ENCODE measurements at places on chromosomes 3 and 15. TPM values are rescaled to one million over a fixed set of nuclear protein-coding genes. Genes with fewer than 3 reads are reported as not detected.

The ZNF502 gene
- 1.6 TPM for total RNA-seq

The RASL12 gene
- total RNA-seq: not detected

The DCUN1D1 gene
- total RNA-seq: 55.4 TPM

The CSPG5 gene
- 0.50 TPM for total RNA-seq

The IGDCC3 gene
- not detected for total RNA-seq

The SMAD6 gene
- 0.26 TPM for total RNA-seq

The NUTM1 gene
- total RNA-seq: not detected

The MED12L gene
- total RNA-seq: 1.7 TPM

The NR2E3 gene
- not detected for total RNA-seq

The SCAANT1 gene
- total RNA-seq: not detected

DNA sequence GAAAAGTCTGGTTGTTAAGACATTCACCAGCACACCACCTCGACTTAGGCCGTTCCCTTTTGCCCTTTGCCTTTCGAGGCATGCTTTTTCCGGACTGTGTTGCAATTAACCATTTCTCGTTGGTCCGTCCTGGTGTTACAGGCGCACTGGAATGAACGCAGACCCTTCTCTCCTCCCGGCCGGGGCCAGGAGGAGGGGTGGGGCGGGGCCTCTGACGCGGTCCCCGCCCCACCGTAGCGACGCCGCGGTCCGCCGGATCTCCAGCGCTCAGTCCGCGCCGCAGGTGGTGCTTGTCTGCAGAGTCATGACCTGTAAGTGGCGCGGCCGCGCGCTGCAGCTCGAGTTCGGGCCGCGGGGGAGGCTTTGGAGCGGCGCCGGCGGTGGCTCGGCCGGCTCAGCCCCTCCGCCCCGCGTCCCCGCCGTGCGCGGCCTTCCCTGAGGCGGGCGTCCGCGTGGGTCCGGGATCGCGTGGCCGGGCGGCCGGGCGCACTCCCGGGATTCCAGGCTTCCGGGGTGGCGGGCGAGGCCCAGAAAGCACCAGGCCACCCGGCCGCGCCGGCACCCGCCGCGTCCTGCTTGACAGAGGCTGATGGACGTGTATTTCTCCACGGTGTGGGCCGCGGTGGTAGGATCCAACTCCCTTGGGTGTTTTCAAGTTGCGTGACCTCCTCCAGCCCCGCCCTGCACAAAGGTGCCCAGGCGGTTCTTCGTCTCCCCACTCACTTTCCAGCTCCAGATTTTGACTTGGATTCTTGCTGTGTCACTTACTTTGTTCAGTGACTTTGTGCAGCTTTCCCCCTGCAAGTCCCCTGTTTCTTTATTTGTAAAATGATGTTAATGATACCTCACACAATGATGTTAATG, at the start of gene NIT2:
Gene NIT2 (plus strand): TSS at position 270 of the 864 bp plus-strand sequence. CDS start 35 bp downstream, at position 305.
- peak; percentile 75 for DNase-seq

- DNase-seq: no peak
Observed at GRCh38 chr3:69553888-69554287, 168.0 kb upstream of the FRMD4B start.

- no peak for DNase-seq
Observed at GRCh38 chr3:148066802-148067201, 630.9 kb upstream of the AGTR1 start.

- no peak for DNase-seq
Observed at GRCh38 chr3:138461246-138461645, 26.8 kb downstream of the ESYT3 start.

DNA sequence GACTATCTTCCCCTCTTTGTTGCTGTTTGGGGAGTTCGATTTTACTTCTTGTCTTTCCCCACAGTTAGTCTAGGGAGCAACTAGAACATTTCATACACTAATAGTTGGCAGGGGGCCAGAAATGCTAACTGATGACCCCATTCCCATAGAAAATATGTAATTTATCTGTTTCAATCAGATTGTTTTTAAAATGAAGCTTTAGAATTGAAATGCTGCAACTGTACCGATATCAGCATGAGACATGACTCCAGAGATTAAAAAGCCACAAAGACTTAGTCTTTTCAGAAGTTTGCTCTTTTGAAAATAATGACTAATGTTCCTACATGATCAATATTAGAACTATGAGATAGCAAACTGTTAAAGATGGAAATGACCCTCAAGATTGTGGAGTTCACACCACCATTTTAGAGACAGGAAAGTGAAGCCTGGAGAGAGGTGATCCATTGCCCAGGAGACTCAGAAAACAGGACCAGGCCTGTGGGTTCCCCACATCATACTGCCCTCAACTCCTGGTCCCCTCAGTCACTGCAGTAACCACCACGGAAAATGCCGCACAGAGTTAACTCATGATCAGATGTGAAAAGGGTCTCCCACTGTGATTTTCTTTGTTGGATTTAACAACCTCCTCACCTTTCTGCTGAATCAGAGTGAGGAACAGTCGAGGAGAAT, 130.3 kb downstream of the CHDH start:
- DNase-seq: no peak

GRCh38 chr3:2888592-2888991, 221.6 kb downstream of the IL5RA start:
- no peak for DNase-seq

GRCh38 chr3:42216931-42217333, 49.1 kb downstream of the CCK start:
- DNase-seq: peak; percentile 71

DNA sequence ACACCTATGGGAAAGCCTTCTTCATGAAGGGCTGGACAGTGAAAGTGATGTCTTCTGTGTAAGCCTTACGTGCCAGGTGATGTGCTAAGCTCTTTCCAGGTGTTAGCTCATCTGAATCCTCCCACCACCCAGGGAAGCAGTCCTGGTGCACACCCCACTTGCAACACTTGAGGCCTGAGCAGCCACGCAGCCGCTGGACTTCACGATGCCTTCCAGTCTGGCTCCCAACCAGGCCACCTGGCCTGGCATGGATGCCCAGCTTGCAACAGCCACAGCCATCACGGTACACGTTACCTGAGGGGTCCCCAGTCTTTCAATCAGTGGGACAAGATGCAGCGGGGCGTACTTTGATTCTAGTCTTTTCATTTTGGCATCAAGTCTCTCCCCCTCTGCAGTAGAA, 35.8 kb downstream of the NIPA2 start:
- no peak for DNase-seq

DNA sequence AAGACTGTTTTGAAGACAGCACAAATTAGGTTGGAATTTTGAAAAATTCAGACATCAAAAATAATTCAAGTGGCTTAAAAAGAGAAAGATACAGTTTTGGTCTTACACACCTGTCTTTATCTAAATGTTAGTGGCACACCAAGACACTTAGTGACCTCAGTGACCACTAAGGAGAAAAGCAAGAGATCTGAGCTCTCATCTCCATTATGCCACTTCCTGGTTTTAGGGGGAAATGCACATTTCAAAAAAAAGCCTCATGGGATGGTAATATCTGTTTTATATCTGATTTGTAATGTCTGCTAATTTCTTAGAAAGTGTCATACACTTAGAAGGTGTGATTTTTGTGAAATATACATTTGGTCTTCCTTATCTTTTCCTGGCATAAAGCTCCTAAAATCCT, 16.4 kb downstream of the IL12A start:
- DNase-seq: no peak

DNA sequence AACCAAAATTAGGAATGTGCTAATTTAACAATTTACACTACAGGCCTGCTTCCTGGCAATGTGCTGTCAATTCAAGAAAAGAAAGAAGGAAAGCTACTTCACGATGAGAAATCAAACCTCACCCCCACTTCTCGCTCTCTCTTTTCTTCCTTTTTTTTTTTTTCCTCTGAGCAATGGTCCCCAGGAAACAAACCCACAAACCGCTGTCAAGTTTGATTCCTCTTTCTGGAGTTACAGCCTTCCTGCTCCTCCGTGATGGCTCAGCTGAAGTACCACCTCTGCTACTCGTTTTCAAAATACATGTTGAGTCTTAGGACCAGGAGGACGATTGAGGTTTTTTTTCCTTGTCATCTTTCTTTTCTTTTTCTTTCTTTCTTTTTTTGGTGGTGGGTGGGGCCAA, 3.4 kb upstream of the TRIM71 start:
- no peak for DNase-seq

DNA sequence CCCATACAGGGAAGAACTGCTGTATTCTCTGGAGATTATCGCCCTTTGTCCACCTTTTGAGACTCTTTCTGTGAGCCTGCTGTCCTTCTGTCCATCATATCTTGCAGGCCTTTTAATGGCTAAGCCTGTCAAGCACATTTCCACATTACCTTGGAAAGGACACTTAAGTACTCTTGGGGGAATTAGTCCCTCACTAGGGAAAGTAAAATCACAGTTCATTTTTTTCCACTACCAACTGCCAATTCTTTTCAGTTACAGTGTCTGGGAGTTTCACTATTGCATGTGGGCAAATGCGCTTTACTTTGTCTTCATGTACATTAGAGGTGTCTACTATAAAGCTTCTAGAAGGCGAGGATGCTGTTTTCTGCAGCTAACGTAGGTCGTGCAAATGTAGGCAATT, 242.1 kb downstream of the NSUN3 start:
- DNase-seq: no peak

DNA sequence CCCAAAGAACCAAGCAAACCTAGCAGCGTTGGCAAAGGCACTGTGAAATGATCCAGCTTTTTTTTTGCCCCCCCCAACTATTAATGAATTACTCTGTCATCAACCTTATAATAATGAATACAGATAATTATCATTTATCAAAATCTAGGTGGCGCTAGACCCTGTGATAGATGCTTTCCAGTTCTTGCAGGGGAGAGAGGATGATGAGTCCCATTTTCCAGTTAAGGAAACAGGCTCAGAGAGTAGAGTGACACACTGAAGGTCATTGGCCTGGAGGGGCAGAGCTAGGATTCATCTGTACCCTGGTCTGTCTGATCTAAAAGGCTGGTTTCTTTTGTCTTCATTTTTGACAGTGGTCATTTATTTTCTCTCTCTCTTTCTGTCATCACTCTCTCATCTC, 5.0 kb downstream of the ACOX2 start:
- DNase-seq: no peak

DNA sequence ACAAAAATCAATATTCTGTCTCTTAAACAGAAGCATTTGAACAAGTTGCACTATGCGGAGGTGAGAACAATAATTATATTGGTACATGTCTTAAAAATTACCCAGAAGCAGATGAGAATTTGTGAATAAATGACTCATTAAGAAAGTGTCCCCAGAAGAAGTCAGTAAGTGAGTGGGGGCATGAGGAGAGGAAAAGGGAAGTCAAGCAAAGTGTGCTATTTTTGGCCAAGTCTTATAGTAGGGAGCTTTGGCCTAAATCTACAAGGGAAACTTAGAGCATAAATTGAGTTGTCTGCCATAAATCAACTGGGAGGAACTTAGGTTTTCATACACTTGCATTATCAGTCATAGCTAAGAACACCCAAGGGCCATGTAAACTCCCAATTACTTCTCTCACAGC, 86.9 kb upstream of the SATB1 start:
- DNase-seq: no peak

GRCh38 chr15:70280781-70281180, 183.1 kb upstream of the TLE3 start:
- no peak for DNase-seq

GRCh38 chr15:43277901-43278300, 11.2 kb upstream of the TGM5 start:
- DNase-seq: no peak

GRCh38 chr3:72666447-72666755, 181.8 kb downstream of the SHQ1 start:
- no peak for DNase-seq

DNA sequence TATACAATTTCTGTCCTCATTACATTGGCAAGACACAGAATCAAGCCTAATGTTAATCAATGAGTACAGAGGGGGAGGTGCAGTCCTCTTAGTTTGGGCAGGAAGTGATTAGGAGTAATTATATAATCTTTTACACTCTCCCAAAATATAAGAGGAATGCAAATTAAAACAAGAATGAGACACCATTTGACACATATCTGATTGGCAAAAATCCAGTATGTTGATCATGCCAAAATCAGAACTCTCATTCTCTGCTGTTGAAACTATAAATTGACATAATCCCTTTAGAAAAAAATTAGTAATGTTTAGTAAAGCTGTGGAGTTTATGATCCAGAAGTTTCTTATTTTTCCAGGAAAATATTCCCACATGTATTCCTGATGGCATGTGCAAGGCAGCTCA, 373.4 kb downstream of the EPHA6 start:
- no peak for DNase-seq

- peak; percentile 7 for DNase-seq
Observed at GRCh38 chr3:34016925-34017587, 218.6 kb downstream of the PDCD6IP start.

DNA sequence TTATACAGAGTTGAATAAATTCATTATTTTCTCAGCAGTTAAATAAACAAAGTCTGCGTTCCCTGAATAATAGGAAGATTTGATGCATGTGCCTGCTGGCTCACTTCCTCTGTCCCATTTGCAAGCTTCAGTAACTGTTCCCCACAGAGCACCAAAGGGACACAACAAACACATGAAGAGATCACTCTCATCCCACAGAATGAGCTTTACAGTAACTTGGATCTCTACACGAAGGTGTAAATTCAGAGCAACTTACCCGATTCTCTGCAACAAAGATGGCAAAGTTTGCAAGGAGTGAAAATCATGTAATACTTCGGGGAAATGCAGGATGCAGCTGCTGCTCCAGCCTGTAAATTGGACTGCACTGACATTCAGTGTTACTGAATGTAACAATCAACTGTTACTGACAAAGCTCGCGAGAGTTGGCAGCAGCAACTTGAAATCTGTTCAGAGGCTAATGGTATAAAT, at the start of gene BCHE:
Gene BCHE (minus strand): TSS at position 366 of the 468 bp plus-strand sequence. CDS start 6,390 bp downstream, outside the sequence.
- DNase-seq: no peak

DNA sequence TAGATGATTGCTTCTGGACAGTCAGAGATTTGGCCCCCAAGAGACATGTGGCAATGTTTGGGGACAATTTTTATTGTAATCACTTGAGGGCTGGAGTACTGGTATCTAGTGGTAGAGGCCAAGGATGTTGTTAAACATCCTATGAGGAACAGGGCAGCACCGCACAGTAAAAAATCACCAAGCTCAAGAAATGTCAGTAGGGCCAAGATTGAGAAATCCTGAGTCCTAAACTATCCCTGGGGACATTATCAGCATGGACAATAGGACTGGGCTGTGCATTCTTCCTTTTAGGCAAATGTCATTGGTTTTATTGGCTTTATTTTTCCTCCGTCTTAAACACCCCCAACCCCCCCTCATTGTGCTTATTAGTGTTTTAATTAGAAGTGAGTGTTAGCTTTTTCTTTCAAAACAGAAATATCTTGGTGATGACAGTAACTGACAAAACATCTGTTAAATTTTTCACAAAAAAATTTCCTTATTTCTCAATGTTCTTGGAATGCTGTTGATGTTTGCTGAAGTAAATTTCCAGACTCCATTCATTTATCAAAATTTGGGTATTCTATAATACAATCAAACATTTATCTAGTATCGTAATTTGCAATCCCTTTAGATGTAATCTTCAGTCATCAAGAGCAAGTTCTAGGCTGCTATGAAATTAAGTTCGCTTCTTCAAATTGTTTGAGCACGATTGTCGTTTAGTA, 944.4 kb downstream of the VGLL3 start:
- DNase-seq: no peak

DNA sequence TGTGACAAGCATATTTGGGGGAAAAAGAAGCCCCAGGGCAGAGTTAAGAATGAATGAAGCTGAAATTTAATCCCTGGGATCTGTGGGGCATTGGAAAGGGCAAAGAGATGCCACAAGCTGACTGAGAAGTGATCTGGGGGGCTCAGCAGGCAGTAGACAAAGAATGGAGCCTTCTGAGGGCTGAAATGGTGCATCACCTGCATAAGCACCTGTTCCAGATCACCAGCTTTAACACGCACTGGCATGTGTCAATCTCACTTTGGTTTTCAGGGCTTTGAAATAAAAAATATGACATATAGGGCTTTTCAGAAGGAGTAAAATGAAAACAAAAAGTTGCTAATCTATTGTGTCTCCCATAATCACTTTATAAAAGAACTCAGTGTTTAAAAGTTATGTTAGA, 210.8 kb upstream of the ARHGEF26 start:
- DNase-seq: no peak
